Endothelial cell of umbilical vein (primary cell): ENCODE measurements at places on chromosomes 7 and 10. TPM values are rescaled to one million over a fixed set of nuclear protein-coding genes. Genes with fewer than 3 reads are reported as not detected.

DNA sequence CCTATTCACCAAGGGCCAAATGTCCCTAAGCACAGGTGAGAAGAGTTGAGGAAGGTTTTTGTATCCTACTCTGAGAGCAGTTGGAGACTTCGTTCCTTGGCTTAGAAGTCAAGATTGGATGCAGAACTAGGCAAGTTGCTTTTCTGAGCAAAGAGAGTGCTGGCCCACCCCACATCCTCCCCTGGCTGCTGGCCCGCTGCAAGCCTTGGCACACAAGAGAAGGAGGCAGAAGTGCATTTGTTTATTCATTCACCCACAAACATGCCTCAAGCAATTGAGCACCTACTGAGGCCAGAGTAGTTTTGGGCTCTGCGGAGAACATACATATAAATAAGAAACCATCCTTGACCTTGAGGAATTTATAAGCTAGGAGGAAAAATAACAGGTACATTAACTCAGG is 318.9 kb downstream of the KCNMA1 start:
- H3K4me1 ChIP-seq = no peaks in the 10 kb centered on the region

DNA sequence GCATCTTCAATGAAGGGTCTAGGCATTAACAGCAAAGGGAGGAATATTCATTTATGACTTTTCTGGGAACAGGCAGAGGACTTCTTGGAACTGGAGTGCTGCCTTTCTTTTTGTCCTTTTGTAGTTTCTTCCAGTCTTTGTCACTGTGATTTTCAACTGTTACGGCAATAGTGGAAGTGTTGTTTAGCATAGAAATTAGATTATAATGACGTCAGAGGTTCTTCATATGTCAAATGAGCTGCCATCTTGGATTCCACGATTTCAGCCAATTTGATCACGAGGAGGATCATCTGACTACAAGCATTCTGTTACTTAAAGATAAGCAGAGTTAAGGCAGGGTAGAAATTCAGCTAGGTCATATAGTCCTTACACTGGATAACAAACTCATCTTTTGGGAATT is 239.0 kb downstream of the NEBL start:
- no peak overlapping the region for H3K4me3 ChIP-seq
- DNase-seq = no peak
- H3K27ac ChIP-seq = no peak overlapping the region
- H3K36me3 ChIP-seq = no peaks in the 10 kb centered on the region
- no peaks in the 10 kb centered on the region for H3K4me1 ChIP-seq

- DNase-seq = no peak
- no peak overlapping the region for H3K4me3 ChIP-seq
- H3K4me1 ChIP-seq = peaks cover 35% of the 10 kb centered on the region
- H3K27me3 ChIP-seq = no peaks in the 10 kb centered on the region
- H3K36me3 ChIP-seq = no peaks in the 10 kb centered on the region
Observed at GRCh38 chr7:116683786-116684185, 11.8 kb downstream of the MET start.

DUS4L gene
- 9.6 and 9.8 TPM in 2 replicates for total RNA-seq

GRCh38 chr7:131431289-131431688 is 103.6 kb downstream of the MKLN1 start:
- no peak for DNase-seq
- no peaks in the 10 kb centered on the region for H3K4me1 ChIP-seq
- H3K36me3 ChIP-seq = no peaks in the 10 kb centered on the region
- no peak overlapping the region for H3K4me3 ChIP-seq

DNA sequence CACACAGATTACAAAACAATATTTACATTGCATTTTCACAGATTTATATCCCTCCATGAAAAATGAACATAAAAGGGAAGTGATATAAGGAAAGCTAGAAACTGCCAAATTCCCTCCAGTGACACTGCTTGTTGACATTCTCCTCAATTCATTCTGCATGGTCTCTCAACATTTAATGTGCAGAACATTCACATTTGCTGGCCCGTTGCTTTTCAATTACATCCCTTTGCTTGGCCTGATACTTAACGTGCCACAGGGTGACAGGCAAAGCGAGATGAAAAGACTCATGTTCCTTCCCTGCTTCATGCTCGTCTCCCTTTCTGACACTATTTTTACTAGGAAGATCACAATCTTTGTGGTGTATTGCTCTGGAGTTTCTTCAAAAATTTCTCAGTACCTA is 1019.7 kb upstream of the LRRN3 start:
- DNase-seq = no peak
- no peaks in the 10 kb centered on the region for H3K27me3 ChIP-seq
- H3K36me3 ChIP-seq = no peaks in the 10 kb centered on the region

DNA sequence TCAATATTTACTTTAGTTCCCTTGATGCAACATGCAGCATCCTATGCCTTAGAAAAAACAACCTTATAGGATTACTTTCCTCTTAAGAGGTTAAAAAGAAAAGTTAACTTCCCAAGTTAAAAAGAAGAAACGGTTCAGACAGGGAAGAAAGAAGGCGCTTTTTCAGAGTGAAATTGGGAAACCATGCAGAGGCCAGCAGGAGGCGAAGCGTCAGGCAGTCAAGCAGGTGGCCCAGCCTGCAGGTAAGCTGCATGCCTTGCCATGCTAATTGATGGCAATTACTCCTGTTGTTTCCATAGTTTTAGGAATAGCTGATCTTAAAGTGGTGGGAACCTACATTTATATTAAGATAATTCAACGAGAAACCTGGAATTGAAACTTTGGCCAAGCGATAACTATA is 302.6 kb upstream of the SP4 start:
- no peaks in the 10 kb centered on the region for H3K36me3 ChIP-seq
- DNase-seq = no peak
- no peak overlapping the region for H3K4me3 ChIP-seq
- no peak overlapping the region for H3K27ac ChIP-seq
- no peaks in the 10 kb centered on the region for H3K4me1 ChIP-seq

FAM131B gene
- total RNA-seq = 1.4 and 1.6 TPM in 2 replicates

CTAGE4 gene
- total RNA-seq = 0.30 TPM in 1 of 2 replicates, not detected in the other

DNA sequence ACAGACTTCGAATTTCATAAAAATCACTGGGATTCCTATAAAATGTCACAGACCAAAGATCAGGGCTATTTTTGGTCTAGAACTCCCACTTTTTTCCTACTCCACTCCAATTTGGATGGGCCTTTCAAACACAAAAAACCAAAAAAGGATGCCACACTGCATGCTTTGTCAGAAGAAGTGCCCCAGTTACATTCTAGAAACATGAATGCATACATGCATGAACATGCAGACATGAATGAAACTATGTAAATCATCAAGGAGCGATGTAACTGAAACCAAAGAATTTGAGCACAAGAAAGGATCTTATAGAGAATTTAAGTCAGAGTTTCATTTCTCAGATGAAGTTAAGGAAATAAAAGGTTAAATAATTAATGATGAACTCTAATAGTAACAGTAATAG is 31.8 kb upstream of the FAM133B start:
- no peaks in the 10 kb centered on the region for H3K36me3 ChIP-seq
- H3K27ac ChIP-seq = no peak overlapping the region
- no peak overlapping the region for H3K4me3 ChIP-seq
- no peak for DNase-seq

ZNF777 gene
- 11.1 and 12.2 TPM in 2 replicates for total RNA-seq

DNA sequence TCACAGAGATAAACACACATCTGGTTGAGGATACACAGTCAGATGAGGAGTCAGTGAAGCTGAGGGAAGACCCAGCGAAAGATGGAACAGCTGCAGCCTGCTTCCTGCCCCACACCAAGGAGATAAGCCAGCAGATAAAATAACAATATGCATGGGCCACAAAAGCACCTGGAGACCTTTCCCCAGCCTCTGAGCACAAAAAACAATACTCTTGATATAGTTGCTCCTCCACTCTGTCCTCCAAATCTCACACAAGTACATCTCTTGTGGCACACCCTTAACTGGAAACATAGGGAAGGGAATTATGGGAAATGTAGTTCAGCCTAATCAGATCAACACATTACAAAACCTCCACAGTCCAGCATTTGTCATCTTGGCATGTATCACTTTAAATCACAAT is 9.7 kb upstream of the FHIP2A start:
- H3K4me1 ChIP-seq = no peaks in the 10 kb centered on the region
- H3K27ac ChIP-seq = no peak overlapping the region
- H3K4me3 ChIP-seq = no peak overlapping the region
- no peaks in the 10 kb centered on the region for H3K27me3 ChIP-seq
- no peaks in the 10 kb centered on the region for H3K36me3 ChIP-seq
- DNase-seq = no peak

TCAF2 gene
- 7.1 and 8.4 TPM in 2 replicates for total RNA-seq

LEP gene
- total RNA-seq = not detected in 2 replicates

GRCh38 chr10:108899670-108900069 is 1023.6 kb downstream of the XPNPEP1 start:
- no peaks in the 10 kb centered on the region for H3K27me3 ChIP-seq
- DNase-seq = no peak
- no peak overlapping the region for H3K27ac ChIP-seq

- no peak overlapping the region for H3K27ac ChIP-seq
- no peaks in the 10 kb centered on the region for H3K4me1 ChIP-seq
- H3K36me3 ChIP-seq = no peaks in the 10 kb centered on the region
- no peaks in the 10 kb centered on the region for H3K27me3 ChIP-seq
- no peak overlapping the region for H3K4me3 ChIP-seq
Observed at GRCh38 chr7:41925946-41926345, 223.1 kb upstream of the INHBA start.
